ENCODE measurements at places on chromosomes 11 and 22.

DNA sequence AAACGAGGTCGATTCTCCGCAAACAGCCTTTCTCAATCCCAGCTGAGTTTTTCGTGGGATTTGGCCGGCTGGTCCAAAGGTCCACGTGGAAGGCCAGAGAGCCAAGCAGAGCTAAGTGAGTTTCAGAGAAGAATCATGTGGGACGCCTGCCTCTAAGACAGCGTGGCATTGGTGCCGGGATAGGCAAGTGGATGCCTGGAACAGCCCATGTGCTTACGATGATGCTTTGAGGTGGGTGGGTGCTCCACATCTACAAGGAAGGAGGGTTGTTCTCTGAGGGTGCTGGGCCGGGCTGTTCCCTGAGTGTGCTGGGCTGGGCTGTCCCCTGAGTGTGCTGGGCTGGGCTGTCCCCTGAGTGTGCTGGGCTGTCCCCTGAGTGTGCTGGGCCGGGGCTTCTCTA lies 41.4 kb downstream of the MUC2 start:
- DNase-seq = peak; percentile 6

DNA sequence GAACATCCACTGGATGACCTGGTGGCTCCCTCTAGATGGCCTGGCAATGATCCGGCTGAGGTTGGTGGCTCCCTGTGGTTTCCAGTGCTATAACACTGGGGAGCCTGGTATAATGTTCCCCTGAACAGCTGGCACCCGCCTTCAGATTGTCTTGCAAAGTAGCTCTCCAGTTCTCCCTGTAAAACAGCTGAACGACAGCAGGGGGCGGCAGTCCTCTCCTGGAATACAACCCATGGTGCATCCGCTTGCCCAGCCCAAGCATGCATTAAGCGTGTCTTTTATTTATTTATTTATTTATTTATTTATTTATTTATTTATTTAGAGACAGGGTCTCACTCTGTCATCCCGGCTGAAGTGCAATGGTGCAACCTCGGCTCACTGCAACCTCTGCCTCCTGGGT lies 258.9 kb downstream of the BUD13 start:
- peak; percentile 21 for DNase-seq

GRCh38 chr11:84853841-84854497 lies 773.2 kb downstream of the DLG2 start:
- DNase-seq = no peak

- no peak for DNase-seq
Observed at GRCh38 chr22:49255741-49256318, 571.8 kb downstream of the BRD1 start.

- no peak for DNase-seq
Observed at GRCh38 chr22:19057999-19058491, 64.2 kb downstream of the DGCR2 start.

- DNase-seq = no peak
Observed at GRCh38 chr22:17890245-17890671, 116.0 kb upstream of the BID start.

GRCh38 chr22:35314161-35314942 lies 14.7 kb downstream of the TOM1 start:
- DNase-seq = no peak

DNA sequence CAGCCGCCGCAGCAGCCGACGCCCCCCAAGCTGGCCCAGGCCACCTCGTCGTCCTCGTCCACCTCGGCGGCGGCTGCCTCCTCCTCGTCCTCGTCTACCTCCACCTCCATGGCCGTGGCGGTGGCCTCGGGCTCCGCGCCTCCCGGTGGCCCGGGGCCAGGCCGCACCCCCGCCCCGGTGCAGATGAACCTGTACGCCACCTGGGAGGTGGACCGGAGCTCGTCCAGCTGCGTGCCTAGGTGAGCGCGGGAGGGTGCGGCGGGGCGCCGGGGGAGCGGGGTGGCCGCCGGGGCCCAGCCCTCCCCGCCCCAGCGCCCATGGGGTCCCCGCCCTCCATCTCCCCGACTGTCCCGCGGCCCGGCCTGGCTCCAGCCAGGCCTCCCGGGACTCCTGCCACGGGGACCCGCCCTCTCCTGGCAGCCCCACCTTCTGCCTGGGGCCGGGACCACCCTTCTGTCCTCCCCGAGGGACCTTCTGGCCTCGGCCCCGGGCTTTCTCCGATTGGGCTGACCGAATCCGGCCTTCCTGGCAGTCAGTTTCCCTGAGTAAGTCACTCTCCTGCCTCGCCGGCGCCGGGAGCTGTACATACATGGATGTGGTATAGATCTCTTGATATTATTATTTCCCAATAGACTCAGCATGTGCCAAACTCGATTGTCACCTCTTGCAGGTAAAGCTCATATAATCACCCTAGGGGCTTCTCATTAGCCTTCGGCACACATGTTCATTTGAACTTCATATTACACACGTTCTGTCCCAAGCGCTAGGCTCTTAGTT lies 720 bp downstream of the PACS1 start:
- peak; percentile 68 for DNase-seq

- DNase-seq = no peak
Observed at GRCh38 chr11:33005175-33005574, 10.5 kb upstream of the DEPDC7 start.

GRCh38 chr11:479311-479710 lies 27.7 kb downstream of the RNH1 start:
- DNase-seq = no peak

DNA sequence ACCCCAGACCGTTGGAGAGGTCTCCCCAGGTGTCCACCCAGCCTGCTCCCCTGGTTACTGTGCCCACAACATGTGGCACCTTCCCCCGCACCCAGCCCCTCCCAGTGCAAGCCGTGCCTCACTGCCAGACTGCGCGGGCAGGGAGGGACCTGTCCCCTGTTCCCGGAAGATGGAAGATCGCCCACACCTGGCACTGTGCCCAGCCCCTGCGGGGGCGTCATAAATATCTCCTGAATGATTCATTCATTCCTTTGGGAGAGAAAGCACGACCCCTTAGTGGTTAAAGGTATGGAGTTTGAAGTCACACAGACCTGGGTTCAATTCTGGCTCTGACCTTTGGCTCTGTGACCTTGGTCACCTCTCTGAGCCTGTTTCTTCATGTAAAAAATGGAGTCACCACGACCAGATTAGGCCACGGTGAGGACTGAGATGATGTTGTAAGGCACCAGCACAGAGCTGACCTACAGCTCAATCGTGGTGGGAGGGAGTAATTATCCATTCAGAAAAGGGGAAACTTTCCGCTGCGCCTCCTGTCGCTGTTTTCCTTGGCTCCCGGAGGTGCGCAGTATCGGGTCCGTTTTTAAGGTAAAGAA lies 497 bp upstream of the SYT12 start:
- no peak for DNase-seq

DNA sequence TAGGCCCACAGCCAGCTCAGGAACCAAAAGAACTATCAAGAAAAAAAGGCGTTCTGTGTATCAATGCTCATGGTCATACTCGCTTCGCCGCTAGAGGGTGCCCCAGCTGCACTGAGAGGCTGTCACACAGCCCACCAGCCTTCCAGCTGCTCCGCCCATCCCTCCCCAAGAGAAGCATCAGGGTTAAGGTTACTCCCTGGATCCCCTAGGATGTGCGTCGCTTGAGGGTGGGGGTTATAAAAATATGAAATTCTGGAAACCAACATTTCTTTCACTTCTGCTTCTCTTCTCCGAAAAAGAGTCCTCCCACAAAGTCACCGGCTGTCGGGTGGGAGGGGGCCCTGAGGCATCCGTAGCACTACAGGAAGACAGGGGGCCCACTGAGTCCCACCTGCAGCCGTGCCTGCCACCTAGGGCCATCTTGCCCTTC lies 1.7 kb downstream of the CBX6 start:
- peak; percentile 89 for DNase-seq

- DNase-seq = no peak
Observed at GRCh38 chr11:86952221-86952875, 2.8 kb downstream of the FZD4 start.

DNA sequence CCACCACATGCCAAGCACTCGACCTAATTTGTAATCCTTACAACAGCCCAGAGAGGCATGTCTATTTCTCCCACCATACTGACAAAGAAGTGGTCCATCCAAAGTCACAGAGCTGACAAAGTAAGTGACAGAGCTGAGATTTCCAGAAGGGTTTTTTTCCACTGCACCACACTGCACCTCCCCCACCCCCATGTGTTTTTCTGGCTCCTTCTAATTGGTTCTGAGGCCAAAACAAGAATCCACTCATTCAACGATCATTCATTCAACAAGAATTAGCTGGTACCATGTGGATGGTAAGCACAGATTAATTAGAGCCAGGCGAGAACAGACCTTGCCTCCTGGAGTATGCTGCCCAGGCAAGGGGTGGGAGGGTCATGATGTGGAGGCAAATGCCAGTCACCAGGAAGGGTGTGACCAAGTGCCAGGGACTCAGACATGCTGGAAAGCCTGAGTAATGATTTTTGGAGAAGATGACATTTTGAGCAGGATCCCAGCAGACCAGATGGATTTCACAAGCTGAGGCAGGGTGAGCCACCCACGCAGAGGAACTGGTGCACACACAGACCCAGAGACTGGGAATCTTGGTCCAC lies 14.9 kb upstream of the PRG2 start:
- no peak for DNase-seq

- no peak for DNase-seq
Observed at GRCh38 chr11:83284501-83285150, 1.5 kb downstream of the CCDC90B start.
